ENCODE measurements at places on chromosomes 12 and 14.

DNA sequence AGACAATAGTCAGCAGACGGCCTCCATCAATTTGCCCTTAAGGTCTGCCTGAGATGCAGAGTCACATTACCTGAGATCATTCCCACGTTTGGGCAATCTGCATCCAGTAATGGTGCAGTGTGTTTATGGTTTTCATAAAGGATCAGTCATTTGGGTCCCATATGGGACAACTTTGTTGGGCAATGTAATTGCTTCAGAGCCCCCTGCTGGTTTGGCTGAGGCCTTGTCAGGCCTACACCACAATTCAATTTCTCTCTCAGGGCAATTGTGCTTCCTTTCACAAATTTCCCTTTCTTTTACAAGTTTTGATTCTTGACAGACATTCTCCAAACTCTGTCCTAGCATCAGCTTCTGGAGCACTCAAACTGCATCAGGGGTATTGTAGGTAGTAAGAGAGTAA lies 191.2 kb upstream of the SSTR1 start:
- no peak for ATAC-seq

- no peak for ATAC-seq
Measured at GRCh38 chr12:50453872-50454271, 50.9 kb upstream of the DIP2B start.

DNA sequence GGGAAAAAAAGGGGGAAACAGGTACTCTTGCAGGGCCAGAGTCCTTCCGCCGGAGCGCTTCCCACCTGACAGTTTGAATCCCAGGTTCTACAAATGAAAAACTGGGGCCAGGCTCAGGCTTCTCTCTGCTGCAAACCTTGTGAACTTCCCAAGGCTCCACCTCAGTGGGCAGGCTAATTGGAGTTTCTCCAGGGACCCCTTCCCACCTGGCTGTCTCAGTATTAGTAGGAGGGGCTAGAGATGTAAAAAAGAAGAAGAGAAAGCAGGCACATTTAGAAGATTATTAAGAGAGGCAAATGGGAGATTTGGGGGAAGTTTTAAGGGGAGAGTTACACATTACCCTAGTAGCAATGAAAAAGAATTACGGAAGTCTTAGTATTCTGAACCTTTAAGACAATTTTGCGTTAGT lies 20.0 kb upstream of the CLEC2D start:
- no peak for ATAC-seq

DNA sequence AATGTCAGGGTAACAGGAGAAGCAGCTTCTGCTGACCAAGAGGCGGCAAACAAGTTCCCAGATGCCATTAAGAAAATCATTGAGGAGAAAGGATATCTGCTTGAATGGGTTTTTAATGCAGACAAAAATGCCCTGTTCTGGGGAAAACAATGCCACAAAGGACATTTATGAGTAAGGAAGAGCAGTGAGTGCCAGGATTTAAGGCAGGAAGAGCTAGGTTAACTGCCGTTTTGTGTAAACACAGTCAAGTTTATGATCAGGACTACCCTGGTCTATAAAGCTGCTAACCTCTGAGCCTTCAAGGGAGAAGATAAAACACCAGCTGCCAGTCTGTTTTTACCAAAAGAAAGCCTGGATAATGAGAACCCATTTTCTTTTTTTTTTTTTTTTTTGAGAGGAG lies 8.5 kb downstream of the MAPKAPK5 start:
- ATAC-seq: no peak

GRCh38 chr12:14767617-14768016 lies 35.7 kb downstream of the WBP11 start:
- ATAC-seq: no peak

- ATAC-seq: no peak
Measured at GRCh38 chr12:131261906-131262305, 308.2 kb downstream of the ADGRD1 start.

DNA sequence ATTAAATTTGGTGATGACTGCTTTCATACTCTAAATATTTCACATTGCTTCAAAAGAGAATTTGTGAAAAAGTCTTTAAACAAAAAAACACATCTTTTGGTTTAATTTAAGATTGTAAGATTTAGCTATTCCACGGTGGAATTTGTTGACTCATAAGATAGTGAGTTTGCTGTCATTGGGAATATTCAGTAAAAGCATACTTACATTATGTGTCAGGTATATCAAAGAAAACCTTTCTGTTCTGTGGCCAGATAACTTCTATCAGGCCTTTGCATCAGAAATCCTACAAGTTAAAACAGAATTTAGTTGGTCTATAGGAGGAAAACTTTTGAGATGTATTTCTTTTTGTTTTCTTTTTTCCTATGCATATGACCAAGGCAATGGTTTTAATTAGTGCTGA lies 148.8 kb upstream of the E2F7 start:
- no peak for ATAC-seq

DNA sequence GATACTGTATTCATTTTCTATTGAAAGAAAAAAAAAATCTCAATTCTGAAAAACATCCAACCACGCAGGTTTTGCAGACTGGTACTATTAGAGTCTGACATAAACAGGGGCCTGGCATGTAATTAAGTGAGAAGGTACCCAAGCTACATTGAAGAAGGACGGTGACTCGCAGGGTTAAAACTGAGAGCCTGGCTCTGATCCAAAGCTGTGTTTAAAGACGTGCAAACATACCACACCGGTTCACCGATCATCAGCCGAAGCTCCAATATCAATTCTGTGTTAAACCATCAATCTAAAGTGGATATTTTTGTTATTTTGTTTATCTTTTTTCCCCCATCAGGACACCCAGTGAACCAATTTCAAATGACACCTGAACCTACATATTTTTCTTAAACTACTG lies 108.1 kb upstream of the DIO3 start:
- ATAC-seq: no peak

DNA sequence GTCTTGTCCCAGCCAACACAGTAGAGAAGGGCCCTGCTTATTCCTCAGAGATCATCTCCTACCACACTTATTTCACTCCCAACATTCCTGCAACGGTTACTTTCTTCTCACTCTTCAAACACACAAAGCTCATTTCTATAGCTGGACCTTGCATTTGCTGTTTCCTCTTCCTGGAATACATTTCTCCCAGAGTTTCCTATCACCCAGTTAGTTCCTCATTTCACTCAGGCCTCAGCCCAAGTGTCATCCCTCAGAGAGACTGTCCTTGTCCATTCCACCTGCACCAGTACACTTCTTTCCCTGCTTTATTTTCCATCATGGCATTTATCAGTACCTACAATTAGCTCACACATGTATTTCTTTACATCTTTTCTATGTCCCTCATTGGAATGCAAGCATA lies 14.7 kb upstream of the STK38L start:
- no peak for ATAC-seq

DNA sequence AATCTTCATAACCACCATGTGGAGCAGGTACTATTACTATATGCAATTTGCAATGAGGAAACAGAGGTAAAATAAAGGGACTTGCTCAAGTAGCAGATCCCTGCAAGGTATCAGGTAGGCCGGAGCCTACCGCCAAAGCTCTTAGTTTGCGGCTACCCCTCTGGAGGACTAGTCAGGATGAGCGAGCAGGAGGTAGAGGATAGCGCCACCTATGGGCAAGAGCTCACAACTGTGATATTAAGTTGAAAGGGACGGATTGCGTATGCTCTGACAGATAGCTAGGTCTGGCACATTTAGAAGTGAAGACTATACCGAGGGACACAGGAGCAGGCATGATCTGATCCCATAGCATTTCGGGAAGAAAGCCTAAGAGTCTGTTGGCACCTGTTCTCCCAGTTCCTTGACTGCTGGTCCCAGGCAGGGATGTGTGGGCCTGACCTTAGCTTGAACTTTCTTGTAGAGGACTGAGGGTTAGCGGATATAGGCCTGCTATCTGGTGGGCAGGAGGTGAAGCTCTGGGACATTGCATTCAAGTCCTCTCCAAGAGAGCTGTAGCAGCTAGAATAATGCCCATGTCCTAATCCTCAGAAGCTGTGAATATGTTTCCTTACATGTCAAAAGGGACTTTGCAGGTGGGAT lies 48.0 kb downstream of the SLC17A8 start:
- ATAC-seq: no peak

DNA sequence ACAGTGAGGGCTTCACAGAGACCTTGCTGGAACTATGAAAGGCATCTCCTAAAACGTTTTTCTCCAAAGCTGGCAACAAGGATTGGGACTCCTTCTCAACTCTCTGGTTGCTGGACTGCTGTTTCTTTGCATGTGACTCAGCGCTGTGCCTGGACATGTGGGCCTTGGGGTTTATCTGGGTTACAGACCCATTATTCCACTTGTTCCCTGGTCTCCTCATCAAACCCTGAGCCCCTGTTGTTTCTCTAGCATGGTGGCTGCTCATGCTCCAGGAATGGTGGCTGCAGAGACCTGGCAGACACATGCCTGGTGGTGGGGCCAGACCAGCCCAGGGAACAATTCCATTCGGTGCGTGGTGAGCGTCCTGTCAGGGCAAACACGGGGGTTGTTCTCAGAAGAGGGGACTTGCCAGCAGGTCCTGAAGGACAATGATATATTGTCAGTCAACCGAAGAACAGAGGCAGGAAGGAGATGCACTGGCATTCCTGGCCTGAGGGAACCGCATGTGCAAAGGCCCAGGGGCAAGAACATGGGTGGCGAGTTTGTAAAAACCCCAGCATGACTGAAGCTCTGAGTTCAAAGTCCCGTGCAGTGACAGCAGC lies 320.1 kb upstream of the RTL1 start:
- no peak for ATAC-seq

DNA sequence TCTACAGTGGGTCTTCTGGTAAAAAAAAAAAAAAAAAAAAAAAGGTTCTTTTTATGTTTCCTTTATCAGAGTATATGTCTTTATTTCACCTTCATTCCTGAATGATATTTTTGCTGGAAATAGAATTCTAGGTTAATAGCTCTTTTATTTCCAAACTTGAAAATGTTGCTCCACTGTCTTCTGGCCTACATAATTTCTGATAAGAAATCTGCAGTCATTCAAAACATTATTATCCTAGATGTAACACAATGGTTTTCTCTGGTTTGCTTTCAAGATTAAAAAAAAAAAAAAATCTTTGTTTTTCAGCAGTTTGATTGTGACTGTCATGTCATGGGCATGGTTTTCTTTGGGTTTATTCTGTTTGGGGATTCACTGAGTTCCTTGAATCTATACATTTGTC lies 19.5 kb downstream of the DCP1B start:
- ATAC-seq: no peak

- ATAC-seq: no peak
Measured at GRCh38 chr14:50092006-50092555, 24.3 kb downstream of the VCPKMT start.

- no peak for ATAC-seq
Measured at GRCh38 chr14:60485598-60486251, at the start of gene C14orf39. TSS of gene C14orf39 (minus strand) at chr14:60486063. CDS start at chr14:60485078, 985 bp downstream.

DNA sequence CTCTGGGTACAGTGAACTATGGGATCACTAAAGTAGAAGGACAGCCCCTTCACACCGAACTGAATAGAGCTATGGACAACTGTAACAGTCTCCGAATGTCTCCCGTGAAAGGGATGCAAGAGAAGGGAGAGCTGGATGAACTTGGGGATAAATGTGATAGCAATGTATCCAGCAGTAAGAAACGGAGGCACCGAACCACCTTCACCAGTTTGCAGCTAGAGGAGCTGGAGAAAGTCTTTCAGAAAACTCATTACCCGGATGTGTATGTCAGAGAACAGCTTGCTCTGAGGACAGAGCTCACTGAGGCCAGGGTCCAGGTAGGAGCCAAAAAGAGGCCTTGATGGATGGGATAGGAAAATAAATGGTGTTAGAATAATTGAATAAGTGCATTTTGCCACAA lies 3.5 kb downstream of the ALX1 start:
- ATAC-seq: no peak

DNA sequence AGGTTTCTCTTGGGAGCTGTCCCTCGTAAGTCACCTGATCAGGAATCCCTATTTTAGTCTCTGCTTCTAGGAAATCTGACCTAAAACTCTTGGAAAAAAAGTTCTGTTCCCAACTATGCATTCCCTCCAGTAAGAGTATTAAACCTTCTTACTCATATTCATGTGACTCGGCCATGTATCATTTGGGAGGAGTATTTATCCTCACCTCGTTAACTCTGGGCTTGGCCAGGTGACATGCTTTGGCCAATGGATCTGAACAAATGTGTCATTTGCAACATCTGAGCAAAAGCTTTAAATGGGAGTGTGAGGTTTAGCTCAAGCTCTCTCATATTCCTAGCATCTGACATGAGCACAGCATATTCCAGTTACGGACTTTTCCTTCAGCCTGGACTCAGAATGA lies 226.8 kb downstream of the NUAK1 start:
- ATAC-seq: no peak

- ATAC-seq: peak; percentile 97
Measured at GRCh38 chr14:73136387-73137225, at the start of gene PSEN1. TSS of gene PSEN1 (plus strand) at chr14:73136507. CDS start at chr14:73148020, 11,513 bp downstream.

- ATAC-seq: no peak
Measured at GRCh38 chr12:55720071-55720564, at the start of gene RDH5. TSS of gene RDH5 (plus strand) at chr12:55720393. CDS start at chr12:55721185, 792 bp downstream.

DNA sequence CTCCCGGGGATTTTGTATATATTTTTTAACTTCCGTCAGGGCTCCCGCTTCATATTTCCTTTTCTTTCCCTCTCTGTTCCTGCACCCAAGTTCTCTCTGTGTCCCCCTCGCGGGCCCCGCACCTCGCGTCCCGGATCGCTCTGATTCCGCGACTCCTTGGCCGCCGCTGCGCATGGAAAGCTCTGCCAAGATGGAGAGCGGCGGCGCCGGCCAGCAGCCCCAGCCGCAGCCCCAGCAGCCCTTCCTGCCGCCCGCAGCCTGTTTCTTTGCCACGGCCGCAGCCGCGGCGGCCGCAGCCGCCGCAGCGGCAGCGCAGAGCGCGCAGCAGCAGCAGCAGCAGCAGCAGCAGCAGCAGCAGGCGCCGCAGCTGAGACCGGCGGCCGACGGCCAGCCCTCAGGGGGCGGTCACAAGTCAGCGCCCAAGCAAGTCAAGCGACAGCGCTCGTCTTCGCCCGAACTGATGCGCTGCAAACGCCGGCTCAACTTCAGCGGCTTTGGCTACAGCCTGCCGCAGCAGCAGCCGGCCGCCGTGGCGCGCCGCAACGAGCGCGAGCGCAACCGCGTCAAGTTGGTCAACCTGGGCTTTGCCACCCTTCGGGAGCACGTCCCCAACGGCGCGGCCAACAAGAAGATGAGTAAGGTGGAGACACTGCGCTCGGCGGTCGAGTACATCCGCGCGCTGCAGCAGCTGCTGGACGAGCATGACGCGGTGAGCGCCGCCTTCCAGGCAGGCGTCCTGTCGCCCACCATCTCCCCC lies 777 bp downstream of the ASCL1 start:
- no peak for ATAC-seq

GRCh38 chr12:88472248-88472647 lies 108.0 kb downstream of the KITLG start:
- no peak for ATAC-seq

GRCh38 chr12:133203344-133204263 lies 22.3 kb downstream of the ZNF268 start:
- no peak for ATAC-seq

- no peak for ATAC-seq
Measured at GRCh38 chr12:121114019-121114639, 18.5 kb upstream of the P2RX7 start.

GRCh38 chr14:57796556-57796955 lies 69.3 kb downstream of the SLC35F4 start:
- ATAC-seq: no peak

GRCh38 chr14:105858676-105859025 lies 332.3 kb downstream of the TMEM121 start:
- ATAC-seq: peak; percentile 5

- ATAC-seq: no peak
Measured at GRCh38 chr12:92757597-92758121, 54.9 kb downstream of the PLEKHG7 start.

Data from activated CD4-positive, CD25-positive, alpha-beta regulatory T cell treated with anti-CD3 and anti-CD28 coated beads, Interleukin-2, amount 50 U/mL, for 24 hours (primary cell).